Testis (tissue), 5 donors: ENCODE measurements at places on chromosomes 11 and 22. TPM values are rescaled to one million over a fixed set of nuclear protein-coding genes. Genes with fewer than 3 reads are reported as not detected.

DNA sequence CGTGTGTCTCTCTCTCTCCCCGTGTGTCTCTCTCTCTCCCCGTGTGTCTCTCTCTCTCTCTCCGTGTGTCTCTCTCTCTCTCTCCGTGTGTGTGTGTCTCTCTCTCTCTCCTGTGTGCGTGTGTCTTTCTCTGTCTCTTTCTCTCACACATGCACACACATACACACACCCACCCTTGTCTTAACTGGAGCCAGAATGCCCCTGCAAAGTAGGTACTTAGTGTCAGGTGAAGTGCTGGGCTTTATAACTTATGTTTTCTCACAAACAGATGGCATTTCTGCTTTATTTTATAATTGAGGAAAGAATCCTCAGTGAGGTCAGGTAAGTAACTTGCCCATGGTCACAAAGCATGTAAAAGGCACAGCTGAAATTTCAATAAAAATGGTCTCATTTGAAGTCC, 106.0 kb downstream of the CSNK2A3 start:
- no peaks in the 10 kb centered on the region for H3K36me3 ChIP-seq
- H3K27me3 ChIP-seq, result no peaks in the 10 kb centered on the region
- no peak for DNase-seq
- H3K4me3 ChIP-seq, result no peak overlapping the region
- H3K27ac ChIP-seq, result no peak overlapping the region

DNA sequence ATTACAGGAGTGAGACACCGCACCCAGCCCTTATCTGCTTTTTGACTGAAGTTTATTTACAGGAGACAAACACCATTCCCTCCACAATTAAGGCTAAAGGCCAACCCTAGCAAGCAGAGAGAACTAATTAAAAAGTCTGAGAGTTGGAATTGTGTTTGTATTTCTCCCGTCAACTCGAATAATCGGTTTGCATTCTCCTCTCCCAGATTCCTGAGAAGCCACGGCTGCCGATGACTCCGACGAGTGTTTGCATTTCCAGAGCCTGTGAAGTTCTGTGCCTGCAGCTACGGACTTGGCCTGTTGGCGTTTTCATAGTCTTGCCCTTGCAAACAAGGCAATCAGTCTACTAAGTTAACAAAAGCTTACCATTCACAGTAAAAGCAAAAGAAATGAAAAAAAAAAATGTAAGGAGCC, 73.2 kb upstream of the NUP50 start:
- H3K27ac ChIP-seq, result no peak overlapping the region
- H3K27me3 ChIP-seq, result no peaks in the 10 kb centered on the region
- DNase-seq, result no peak
- H3K4me3 ChIP-seq, result no peak overlapping the region

- H3K36me3 ChIP-seq, result no peaks in the 10 kb centered on the region
- H3K4me3 ChIP-seq, result no peak overlapping the region
- no peaks in the 10 kb centered on the region for H3K4me1 ChIP-seq
- H3K27me3 ChIP-seq, result no peaks in the 10 kb centered on the region
- no peak overlapping the region for H3K27ac ChIP-seq
These were observed 22.1 kb upstream of the ASCC2 start for GRCh38 chr22:29860006-29860766.

DNA sequence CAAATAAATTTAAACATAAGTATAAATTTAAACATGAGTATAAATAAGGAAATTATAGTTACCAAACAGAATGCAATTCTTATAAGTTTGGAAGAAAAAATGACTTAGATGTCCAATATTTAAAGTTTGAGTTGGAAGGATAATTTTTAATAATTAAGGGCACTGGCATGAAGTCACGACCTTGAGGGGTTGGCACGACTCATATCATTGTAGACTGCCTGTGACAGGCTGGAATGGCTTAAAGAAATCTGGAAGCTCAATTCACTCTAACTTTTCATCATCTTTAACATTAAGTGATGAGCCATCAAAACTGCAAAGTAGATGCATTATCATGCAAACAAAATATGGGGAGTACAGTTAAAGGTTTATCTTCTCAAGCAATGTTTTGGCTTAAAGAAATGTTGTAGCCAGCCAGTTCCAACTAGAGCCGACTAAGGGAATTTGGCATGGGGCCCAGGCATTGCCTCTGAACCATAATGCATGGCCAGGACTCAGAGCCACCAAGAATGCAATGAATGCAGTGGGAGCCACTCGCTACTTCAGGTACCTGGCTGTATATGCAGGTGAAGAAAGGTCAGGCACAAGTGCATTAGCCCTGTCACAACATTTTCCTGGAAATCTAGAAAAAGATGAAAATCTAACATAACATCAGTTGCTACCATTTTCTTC, 33.4 kb downstream of the PGR start:
- no peaks in the 10 kb centered on the region for H3K36me3 ChIP-seq
- H3K4me3 ChIP-seq, result no peak overlapping the region
- H3K27me3 ChIP-seq, result no peaks in the 10 kb centered on the region

GRCh38 chr22:49355211-49355920, 472.3 kb downstream of the BRD1 start:
- DNase-seq, result no peak
- H3K4me1 ChIP-seq, result no peaks in the 10 kb centered on the region
- no peaks in the 10 kb centered on the region for H3K27me3 ChIP-seq
- no peak overlapping the region for H3K4me3 ChIP-seq

- no peak overlapping the region for H3K27ac ChIP-seq
- H3K4me1 ChIP-seq, result peaks cover 31% of the 10 kb centered on the region
- DNase-seq, result no peak
- no peak overlapping the region for H3K4me3 ChIP-seq
- no peaks in the 10 kb centered on the region for H3K36me3 ChIP-seq
These were observed 5.2 kb downstream of the SIK3 start for GRCh38 chr11:117092951-117093590.

- H3K36me3 ChIP-seq, result no peaks in the 10 kb centered on the region
- no peak overlapping the region for H3K4me3 ChIP-seq
- no peaks in the 10 kb centered on the region for H3K4me1 ChIP-seq
- no peak for DNase-seq
- no peaks in the 10 kb centered on the region for H3K27me3 ChIP-seq
These were observed 53.5 kb downstream of the MYO18B start for GRCh38 chr22:25795478-25795877.

DNA sequence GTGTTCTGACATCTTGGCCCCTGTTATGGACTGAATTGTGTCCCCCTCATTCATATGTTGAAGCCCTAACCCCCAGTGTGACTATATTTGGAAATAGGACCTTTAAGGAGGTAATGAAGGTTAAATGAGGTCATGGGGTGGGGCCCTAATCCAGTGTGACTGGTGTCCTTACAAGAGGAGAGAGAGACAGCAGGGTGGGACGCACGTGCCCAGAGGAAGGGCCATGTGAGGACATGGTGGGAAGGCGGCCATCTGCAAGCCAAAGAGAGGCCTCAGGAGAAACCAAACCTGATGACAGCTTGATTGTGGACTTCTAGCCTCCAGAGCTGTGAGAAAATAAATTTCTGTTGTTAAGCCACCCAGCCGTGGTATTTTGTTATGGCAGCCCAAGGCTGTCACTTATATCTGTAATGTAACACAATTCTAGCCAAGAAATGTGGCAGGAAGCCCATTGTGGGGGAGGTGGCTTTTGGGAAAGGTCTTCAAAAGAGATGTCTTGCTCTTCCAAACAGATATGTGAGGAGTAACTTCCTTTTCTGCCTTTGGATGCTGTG, 23.7 kb downstream of the SLC22A6 start:
- no peak overlapping the region for H3K27ac ChIP-seq
- no peak overlapping the region for H3K4me3 ChIP-seq
- no peaks in the 10 kb centered on the region for H3K4me1 ChIP-seq
- DNase-seq, result no peak
- no peaks in the 10 kb centered on the region for H3K27me3 ChIP-seq

DNA sequence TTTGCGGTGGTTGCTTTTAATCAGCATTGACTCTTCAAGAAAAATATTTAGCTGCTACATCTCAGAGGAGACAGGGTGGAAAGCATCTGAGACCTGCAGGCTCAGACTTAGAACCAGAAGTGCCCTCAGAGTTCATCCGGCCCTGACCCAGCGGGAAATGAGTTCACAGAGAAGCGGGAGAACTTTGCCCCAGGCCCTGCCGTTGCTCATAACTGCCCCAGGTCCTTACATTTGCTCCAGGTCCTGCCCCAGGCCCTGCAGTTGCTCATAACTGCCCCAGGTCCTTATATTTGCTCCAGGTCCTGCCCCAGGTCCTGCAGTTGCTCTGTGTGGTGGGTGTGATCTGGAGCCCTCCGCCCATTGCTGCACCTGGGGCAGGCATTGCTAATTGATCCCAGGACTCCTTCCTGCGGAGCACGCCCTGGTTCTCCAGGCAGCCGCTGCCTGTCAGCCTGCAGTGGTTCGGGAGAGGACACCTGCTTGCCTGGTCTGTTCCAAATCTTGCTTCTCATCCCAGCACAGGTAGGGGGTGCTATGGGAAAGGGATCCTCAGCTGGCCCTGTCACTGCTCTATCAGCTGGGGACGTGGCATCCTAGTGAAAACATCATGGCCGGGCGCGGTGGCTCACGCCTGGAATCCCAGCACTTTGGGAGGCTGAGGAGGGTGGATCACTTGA, 58.1 kb upstream of the PPP6R3 start:
- no peaks in the 10 kb centered on the region for H3K36me3 ChIP-seq
- no peak for DNase-seq
- no peaks in the 10 kb centered on the region for H3K27me3 ChIP-seq
- H3K27ac ChIP-seq, result no peak overlapping the region

DNA sequence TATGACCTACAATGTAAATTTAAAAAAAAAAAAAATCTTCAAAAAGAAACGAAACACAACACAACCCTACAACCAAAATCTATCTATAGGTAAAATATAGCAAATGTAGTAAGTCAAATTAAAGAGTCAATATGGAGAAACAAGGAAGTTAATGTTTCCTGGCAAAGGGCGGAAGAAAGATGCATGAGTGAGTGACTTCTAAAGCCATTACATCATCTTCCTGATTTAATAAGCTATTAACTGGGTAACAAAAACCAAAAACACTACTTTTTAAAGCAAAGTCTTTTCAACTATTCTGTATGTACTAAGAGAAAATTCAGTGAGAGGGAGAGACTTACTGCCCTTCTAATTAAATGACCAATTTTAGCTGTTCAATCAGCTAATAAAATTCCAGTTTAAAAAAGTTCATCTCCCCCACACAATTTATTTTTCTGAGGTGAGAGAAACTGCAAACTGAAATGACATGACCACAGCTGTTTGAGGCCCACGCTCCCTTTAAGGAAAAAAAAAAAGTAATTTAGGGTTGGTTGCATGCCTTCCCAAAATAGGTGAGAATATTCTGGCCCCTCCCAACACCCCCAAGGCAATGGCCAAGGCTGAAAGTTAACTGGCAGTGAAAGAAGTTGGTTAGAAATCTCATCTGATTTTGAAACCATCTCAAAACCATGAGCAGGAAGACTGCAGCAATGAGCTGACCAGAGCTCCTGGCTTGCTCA, 5.9 kb downstream of the SF1 start:
- H3K27ac ChIP-seq, result peak overlapping the region; percentile 46
- no peak for DNase-seq
- H3K27me3 ChIP-seq, result no peaks in the 10 kb centered on the region

DNA sequence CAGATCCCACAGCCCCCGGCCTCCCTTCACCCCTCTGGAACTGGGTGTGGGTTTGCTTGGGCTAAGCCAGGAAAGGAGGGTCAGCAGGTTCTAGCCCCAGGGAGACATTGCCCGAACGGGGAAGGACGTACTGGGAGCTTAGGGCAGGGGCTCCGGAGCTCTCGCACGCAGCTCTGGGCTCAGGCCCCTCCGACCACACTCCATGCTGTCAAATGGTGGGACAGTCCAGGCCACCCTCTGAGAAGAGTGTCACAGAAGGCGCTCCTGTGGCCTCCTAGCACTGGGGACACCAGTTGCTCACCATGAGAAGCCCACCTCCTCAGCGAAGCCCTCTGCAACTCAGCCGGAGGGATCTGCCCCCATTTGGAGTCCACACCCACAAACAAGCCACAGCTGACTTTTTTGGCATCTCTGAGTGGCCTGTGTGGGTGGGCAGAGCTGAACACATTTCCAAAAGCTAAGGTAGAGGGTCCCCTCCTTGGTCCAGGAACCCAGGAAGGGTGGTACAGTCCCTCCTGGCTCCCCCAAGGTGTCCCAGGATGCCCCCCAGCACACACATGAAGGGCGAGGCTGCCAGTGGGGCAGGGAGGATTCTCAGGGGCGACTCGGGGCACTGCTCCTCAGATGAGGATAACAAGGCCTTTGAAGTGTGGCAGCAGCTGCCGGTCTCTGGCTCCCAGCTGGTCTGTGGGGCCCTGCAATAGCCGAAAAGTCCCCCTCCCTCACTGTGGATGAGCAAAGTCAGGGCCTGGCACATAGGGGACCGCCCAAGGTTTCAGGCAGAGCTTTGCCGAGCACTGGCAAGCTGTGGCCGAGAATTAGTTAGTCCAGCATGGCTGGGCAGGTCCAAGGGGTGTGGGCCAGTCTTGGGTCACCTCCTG, 13.0 kb upstream of the TEF start:
- peak overlapping the region; percentile 59 for H3K4me3 ChIP-seq
- no peaks in the 10 kb centered on the region for H3K36me3 ChIP-seq
- peak overlapping the region; percentile 77 for H3K27ac ChIP-seq
- no peaks in the 10 kb centered on the region for H3K27me3 ChIP-seq

GRCh38 chr11:121293288-121293594, 670 bp downstream of the SC5D start:
- peaks cover 6% of the 10 kb centered on the region for H3K4me1 ChIP-seq
- no peaks in the 10 kb centered on the region for H3K27me3 ChIP-seq
- DNase-seq, result no peak
- peak overlapping the region; percentile 82 for H3K4me3 ChIP-seq

GRCh38 chr22:41787331-41787730, 13.1 kb upstream of the CCDC134 start:
- no peaks in the 10 kb centered on the region for H3K4me1 ChIP-seq
- no peak overlapping the region for H3K27ac ChIP-seq
- no peak overlapping the region for H3K4me3 ChIP-seq

GRCh38 chr11:8033305-8034105, 46.4 kb downstream of the EIF3F start:
- no peak overlapping the region for H3K4me3 ChIP-seq
- peak overlapping the region; percentile 55 for H3K27ac ChIP-seq
- peak; percentile 89 for DNase-seq
- peaks cover 26% of the 10 kb centered on the region for H3K4me1 ChIP-seq

- no peaks in the 10 kb centered on the region for H3K27me3 ChIP-seq
- peaks cover 7% of the 10 kb centered on the region for H3K4me1 ChIP-seq
- H3K4me3 ChIP-seq, result no peak overlapping the region
- H3K27ac ChIP-seq, result peak overlapping the region; percentile 41
- H3K36me3 ChIP-seq, result no peaks in the 10 kb centered on the region
These were observed 232.8 kb upstream of the BLID start for GRCh38 chr11:122348659-122349409.

GRCh38 chr11:130872102-130872501, 44.2 kb downstream of the SNX19 start:
- no peak for DNase-seq
- H3K4me3 ChIP-seq, result no peak overlapping the region
- H3K27ac ChIP-seq, result no peak overlapping the region
- H3K36me3 ChIP-seq, result no peaks in the 10 kb centered on the region
- no peaks in the 10 kb centered on the region for H3K27me3 ChIP-seq
- H3K4me1 ChIP-seq, result no peaks in the 10 kb centered on the region

GPHA2 gene
- 9.4 TPM for total RNA-seq

PANX1 gene
- total RNA-seq, result 55.3 TPM

PLEKHA7 gene
- total RNA-seq, result 63.9 TPM

PSMA1 gene
- 95.5 TPM for total RNA-seq

CASP5 gene
- not detected for total RNA-seq

SYNGR1 gene
- 20.4 TPM for total RNA-seq

MUC6 gene
- total RNA-seq, result 0.19 TPM
